ENCODE measurements at places on chromosomes 13 and 19. TPM values are rescaled to one million over a fixed set of nuclear protein-coding genes. Genes with fewer than 3 reads are reported as not detected.

DNA sequence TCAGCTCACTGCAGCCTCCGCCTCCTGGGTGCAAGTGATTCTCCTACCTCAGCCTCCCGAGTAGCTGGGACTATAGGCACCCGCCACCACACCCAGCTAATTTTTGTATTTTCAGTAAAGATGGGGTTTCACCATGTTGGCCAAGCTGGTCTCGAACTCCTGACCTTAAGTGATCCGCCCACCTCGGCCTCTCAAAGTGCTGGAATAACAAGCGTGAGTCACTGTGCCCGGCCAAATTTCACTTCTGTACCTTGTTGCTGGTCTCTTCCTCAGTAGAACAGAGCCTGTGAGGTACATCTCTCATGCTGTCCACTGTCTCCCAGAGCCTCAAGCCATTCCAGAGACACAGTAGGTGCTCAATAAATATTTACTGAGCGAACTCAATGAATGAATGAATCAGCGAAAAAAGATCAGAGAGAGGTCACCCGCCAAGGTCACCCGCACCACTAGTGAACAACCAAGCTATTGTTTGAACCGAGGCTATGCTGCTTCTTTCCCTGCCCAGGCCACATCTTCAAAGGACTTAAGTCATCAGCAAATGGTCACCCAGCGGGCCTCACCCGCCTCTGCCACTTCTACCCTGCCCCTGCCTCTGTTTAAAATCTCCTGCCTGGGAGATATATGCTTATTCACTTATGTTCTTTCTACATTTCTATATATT is 9.3 kb downstream of the TMEM143 start:
- DNase-seq: no peak

DNA sequence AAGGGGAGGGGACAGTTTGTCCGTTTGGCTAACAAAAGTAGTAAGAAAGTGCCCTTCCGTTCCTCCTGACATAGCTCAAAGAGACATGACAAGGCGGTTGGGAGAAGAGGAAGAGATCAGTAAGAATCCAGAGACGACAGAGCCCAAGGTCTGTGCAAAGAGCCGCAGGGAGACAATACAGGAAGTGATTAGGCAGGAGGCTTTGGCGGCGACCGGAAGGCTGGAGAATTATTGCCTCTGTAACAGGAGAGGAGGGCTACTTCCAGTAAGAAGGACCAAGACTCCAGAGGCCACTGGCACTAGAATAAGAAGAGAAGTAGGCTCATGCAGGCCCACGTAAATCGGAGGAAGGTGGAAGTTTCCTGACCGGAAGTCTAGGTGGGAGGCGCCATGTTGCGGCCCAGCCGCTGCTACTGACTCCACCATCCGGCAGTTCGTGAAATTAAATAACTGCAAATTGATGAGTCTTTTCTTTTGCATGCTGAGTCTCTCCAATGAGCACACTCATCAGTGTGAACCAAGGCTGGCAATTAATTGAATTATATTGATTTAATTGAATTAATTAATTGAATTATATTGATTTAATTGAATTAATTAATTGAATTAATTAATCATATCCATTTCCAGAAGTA is 9.9 kb downstream of the RFX2 start:
- DNase-seq: peak; percentile 18

The LILRB4 gene
- not detected for total RNA-seq

DNA sequence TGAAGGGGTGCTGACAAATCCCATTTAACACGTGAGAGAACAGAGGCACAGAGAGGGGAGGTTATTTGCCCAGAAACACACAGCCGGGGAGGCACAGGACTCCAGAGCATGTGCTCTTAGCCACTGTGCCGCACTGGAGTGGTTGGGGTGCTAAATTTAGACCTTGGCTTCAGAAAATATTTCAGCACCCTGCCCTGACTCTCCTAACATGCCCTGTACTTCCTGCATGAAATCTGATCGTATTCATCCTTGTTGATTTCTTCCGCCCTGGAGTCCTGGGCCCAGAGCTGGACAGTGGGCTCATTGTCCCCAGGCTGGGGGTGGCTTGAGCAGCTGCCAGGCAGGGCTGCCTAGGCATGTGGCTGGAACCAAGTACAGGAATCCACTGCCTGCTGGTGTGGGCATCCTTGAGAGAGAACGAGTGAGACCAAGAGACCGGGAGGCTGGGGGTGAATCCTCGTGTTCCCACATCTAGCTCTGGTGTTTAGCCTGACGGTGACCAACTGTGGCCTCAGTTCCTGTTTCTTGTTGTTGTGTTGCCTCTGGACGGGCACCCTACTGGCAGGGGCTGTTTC is 5.3 kb downstream of the SLC27A1 start:
- no peak for DNase-seq

GRCh38 chr19:2251106-2252054 is 2.3 kb downstream of the AMH start:
- no peak for DNase-seq

- peak; percentile 47 for DNase-seq
These were observed 10.5 kb upstream of the NTN5 start for GRCh38 chr19:48683349-48683748.

DNA sequence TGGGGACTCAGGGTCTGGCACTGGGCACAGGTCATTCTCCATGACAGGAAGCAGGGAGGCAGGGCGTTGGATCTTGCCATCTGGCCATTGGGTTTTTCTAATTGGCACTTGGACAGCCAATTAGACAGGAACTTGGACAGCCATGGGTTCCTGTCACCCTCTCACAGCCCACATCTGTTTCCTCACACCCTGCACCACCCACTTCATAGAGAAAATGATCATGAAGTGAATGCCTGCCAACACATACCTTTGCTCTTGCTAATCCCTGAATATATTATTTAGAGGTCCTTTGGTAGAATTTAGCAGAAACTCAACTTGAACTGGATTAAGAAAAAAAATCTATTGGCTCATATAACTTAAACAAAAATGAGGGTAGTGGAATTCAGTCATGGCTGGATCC is 4.9 kb upstream of the OLFM2 start:
- no peak for DNase-seq

- peak; percentile 13 for DNase-seq
These were observed 86.3 kb downstream of the PCCA start for GRCh38 chr13:100175078-100175802.

All from H7 (cell line).